Dorsolateral prefrontal cortex (tissue), 122 donors: ENCODE measurements at places on chromosomes 7 and 10.

DNA sequence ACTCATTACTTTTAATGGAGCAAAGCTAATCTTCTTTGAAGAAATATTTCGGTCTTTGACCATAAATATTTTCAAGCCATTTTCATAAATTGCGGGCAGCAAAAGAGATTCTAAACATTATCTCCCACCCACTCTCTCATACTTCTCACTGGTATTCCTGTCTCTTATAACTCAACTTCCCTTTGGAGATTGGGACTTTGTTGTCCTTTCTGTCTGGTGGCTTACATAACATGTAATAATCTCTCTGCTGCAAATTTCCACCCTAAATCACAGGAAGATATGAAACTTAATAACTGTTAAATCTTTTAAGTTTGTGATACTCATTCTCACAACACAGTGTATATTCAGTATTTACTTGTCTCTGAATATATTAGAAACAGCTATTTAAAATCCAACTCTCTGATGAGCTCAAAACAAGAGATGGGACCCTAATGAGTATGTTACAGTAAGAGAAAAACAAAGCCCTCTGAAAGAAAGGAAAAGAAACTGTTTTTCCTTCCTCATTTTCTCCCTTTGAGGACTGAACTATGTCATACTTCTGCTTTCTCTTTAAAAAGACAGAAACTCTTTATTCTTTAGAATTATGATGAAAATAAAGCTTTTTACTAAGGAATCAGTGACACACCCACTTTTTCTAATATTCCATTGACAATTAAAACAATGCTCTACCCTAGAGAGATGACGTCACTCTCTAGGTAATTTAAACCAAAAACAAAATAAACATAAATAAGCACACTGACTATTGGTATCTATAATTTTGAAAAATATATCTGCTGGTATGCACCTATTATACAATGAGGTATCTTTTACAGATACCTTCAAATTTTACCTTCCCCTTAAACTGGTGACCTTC is 14.7 kb downstream of the CALCR start:
- DNase-seq = no peak

DNA sequence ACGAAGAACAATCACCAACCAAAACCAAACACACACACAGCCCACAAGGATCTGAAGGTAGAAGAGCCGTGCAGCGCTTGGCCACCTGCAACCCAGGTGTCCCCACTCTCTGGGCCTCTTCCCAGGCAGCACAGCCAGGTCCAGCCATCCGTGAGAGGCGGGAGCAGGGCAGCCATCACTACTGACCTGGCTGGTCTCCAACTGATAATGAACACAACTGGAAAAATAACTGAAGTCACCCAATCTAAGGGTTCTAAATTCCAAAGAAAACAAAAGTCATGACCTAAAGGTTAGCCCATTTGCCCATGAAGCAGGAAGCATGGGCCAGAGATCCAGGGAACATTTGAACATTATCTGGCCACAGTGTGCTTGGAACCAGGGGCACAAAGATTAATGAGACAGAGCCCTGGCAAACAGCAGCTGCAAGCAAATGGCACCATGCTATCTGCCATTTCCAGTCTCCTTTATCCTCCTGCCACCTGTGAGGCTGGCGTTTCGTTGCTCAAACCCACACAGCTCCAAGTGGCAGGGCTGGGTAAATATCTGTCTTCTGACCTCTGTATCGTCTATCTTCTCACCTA is 207.9 kb downstream of the TNS3 start:
- DNase-seq = peak; percentile 16

DNA sequence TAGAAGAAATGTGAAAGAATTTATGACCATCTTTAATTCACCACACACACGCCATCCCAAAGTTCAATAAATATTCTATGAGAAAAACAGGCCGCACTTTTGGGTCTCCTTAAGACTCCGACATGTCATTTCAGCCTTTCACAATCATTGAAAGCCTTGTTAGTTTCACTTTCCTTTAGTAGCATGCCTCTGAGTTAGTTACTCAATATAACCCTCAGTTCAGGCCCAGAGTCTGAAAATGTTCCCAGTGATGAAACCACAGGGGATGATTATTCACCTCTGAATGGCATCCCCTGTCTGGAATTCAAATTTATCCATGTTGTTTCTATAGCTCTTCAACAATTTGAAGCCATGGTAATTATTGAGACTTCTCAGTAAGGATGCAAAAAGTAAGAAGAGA is 278.1 kb upstream of the NRP1 start:
- DNase-seq = no peak

DNA sequence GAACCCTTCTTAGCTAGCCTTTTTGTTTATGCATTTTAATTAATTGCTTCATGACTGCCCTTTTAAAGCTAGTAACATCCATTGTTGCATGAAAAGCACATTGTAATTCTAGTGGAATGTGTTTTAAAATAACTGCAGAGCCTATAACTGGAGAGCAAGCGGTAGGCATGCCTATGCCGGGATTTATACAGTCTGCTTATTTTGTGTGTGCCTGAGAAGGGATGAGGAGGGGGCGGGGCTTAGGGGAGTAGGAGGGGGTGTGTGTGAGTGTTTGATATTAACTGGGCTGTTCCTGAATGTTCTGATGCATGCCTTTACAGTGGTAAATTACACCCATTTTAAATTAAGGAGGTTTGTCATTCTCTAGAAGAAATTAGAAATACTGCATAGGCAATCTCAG is 208.1 kb downstream of the TCF7L2 start:
- no peak for DNase-seq

- no peak for DNase-seq
Measured at GRCh38 chr7:29217113-29217512, 22.5 kb downstream of the CHN2 start.

GRCh38 chr7:42790196-42790595 is 121.7 kb downstream of the C7orf25 start:
- DNase-seq = no peak

DNA sequence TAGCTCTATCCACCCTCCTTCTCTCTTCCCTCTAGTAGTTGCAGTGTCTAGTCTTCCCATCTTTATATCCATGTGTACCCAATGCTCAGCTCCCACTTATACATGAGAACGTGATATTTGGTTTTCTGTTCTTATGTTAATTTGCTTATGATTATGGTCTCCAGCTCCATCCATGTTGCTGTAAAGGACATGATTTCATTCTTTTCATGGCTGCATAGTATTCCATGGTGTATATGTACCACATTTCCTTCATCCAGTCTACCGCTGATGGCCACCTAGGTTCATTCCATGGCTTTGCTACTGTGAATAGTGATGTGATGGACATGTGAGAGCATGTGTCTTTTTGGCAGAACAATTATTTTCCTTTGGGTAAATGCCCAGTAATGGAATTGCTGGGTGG is 6.5 kb downstream of the PRSS2 start:
- no peak for DNase-seq

DNA sequence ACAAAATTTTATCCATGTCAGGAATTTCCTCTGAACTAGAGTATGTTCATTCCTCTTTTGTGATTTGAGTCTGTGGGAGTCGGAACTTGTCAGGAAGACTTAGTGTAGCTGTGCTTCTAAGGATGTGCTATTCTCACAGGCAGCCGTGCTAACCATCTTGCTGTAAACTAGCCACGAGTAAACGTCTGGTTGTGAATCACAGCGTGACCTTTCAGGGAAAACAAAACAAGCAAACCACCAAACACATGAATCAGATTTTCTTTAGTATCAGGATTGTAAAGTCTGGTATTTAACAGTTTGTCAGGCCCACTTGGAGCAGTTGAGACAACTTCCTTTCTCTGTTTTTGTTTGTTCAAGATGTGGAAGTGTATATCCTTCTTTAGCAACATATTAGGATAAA is 32.0 kb downstream of the AUTS2 start:
- DNase-seq = no peak

DNA sequence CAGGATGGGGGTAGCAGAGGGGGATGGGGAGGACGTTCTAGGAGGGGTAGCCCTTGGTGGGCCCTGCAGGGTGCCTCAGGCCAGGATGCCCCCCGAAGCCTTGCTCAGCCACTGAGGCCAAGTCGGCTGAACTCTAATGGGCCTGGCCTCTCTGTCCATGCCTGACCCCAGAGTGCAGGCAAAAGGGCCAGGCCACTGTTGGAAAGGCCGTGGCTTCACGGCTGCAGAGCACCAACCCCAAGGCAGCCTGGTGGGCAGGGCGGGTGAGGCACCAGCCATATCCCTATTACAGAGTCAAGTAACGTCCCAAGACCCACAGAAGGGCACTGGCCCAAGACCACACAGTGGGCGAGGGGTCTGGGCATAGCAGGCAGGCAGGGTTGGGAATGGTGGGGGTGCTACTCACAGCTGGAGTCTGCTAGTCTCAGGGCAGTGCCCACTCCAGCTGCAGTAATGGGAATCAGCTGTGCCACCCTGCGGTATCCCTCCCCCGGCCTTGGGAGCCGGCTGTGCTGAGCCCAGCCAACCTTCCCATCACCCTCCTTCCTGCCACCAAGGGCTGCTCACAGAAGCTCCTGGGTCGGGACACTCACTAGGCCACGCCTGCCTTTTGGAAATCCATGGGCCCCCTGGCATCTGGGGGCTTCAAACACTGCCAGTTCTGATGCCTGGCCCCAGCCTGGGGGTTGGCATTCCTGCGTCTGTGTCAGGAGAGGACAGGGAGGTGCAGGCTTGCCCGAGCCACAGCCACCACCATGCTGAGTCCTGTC is 4.0 kb upstream of the LFNG start:
- DNase-seq = no peak

- no peak for DNase-seq
Measured at GRCh38 chr10:6098156-6098555, 9.3 kb downstream of the RBM17 start.

GRCh38 chr10:15345450-15345849 is 25.6 kb downstream of the FAM171A1 start:
- no peak for DNase-seq

DNA sequence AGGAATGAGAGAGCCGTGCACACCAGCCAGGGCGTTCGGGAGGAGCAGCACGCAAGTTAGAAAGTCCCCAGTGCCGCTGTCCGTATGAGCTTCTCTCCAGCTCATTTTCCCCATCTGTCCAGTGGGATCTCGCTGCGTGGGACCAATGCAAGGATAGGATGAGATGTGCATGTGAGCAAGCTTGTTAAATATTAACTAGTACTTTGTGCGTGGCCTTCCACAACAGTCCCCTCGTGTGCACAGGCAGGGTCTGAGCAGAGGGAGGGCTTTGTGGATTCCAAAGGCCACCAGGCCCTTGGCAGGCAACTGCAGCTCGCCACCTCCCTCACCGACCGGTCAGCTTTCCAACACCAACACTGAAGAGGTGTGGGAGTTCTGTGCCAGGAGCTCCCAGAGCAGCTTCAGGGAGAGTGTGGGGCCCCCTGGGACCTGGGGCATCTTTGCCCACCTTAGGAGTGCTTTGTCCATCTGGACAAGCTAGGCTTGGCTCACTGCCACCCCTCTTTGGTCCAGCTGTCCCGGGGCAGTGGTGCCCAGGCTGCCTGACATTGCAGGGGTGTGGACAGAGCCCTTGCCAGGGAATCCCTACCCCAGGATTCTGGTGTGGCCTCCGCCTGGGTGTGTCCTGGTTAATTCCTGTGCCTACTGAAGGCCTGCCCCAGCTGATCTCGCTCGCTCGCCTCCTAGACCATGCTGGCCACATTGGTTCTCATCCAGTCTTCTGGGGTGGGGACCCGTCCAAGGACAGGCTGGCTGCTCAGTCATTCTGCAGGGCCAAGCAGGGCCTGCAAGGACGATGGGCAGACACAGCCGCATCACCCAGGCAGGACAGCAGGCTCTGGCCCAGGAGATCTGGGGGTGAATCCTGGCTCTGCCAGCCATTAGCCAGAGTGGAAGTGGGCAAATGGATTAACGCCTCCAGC is 5.3 kb downstream of the FAM20C start:
- DNase-seq = no peak

GRCh38 chr10:90959826-90960225 is 38.9 kb upstream of the ANKRD1 start:
- DNase-seq = no peak

DNA sequence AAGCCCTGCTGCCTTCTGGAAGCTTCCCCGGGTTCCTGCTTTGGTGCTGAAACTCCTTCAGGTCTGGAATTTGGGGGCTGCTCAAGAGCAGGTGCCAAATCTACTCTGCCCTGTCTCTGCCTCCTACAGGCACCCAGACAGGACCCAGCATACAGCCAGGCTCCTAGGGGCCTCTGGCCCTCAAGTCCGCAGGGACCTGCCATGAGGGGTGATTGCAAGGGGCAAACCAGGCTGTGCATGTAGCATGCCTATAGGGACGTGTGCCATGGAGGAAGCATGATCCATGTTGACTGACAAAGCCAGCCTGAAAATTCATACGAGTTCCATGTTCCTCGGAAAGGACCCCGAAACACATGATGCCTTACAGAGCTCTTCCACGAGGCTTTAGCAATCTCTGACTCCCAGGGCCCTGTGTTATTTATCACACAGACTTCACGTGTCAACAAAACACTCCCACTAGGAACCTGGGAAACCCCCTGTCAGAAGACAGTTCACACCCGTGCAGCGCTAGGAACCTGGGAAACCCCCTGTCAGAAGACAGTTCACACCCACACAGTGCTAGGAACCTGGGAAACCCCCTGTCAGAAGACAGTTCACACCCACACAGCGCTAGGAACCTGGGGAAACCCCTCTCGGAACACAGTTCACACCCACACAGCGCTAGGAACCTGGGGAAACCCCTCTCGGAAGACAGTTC is 75.3 kb upstream of the DNAAF5 start:
- no peak for DNase-seq

GRCh38 chr10:35934642-35934995 is 292.5 kb upstream of the FZD8 start:
- no peak for DNase-seq

DNA sequence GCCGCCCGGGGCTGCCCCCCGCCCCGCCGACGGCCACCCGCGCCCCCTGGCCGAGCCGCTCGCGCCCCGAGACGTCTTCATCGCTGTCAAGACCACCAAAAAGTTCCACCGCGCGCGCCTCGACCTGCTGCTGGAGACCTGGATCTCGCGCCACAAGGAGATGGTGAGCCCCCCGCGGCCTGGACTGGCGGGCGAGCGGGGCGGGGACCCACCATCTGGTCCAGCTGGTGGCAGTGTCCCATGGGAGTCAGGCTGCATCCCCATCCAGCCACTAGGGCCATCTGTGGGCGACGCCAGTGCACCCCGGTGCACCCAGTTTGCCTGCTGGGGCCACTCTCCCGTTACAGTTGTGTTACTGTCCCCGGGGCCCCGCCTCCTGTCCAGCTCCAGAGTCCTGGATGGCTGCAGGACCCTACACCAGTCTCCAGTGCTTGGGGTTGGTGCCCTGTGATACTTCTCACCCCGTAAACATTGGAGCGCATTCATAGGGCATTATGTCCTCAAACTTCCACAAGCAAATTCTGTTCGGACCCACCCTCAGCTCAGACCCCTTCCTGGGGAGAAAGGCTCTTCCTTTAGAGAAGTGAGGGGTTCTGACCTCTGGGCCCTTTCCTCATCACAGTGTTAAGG is 672 bp downstream of the LFNG start:
- no peak for DNase-seq

DNA sequence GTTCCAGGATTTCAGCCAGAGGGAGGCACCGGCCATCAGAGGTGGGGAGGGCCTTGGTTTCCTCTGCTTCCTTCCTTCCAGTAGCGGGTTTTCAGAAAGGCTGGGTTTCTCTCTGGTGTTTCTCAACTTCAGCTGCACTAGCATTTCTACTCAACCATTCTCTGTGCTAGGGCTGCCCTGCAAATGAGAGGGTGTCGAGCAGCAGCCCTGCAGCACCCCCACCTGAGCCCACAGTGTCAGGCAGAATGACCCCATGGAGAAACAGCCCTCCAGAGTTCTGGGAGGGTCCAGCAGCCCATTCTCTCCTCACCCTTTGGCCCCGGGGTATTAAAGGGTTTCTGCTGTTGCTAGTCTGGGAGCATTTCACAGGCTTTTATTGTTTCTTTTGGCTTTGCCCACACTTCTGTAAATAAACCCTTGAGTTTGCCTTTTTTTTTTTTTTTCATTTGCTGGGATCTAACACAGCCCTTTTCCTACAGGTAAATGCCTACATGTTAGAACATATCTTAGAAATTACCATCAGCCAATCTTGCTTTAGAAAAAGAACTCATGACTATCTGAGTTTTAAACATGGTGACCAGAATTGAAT is 151.5 kb upstream of the VIPR2 start:
- DNase-seq = no peak
